T-helper 2 cell treated with Interferon-gamma antibody and Interleukin-4, amounts not matched to agents 100 ng/mL and 5 ng/mL, for 36 hours (primary cell): ENCODE measurements at places on chromosomes 16 and 17. TPM values are rescaled to one million over a fixed set of nuclear protein-coding genes. Genes with fewer than 3 reads are reported as not detected.

ADORA2B gene
- total RNA-seq: 0.89 and 1.00 TPM in 2 replicates

KRTAP4-1 gene
- not detected in 2 replicates for total RNA-seq

MAPT gene
- 0.20 and 0.30 TPM in 2 replicates for total RNA-seq

ZG16B gene
- total RNA-seq: 6.5 and 8.0 TPM in 2 replicates

SULT1A2 gene
- 0.30 and 0.45 TPM in 2 replicates for total RNA-seq

TPSAB1 gene
- total RNA-seq: not detected in 2 replicates

HID1 gene
- 0.34 and 0.59 TPM in 2 replicates for total RNA-seq

CD300LF gene
- total RNA-seq: not detected in 2 replicates

FSCN2 gene
- 0.93 and 1.3 TPM in 2 replicates for total RNA-seq

ODAD4 gene
- 0.66 and 0.73 TPM in 2 replicates for total RNA-seq

INO80E gene
- total RNA-seq: 103 and 106 TPM in 2 replicates

MYH1 gene
- total RNA-seq: not detected in 2 replicates

ELMO3 gene
- 7.4 and 8.2 TPM in 2 replicates for total RNA-seq

MLKL gene
- 27.4 and 29.2 TPM in 2 replicates for total RNA-seq

RHBDL3 gene
- 0.48 and 1.00 TPM in 2 replicates for total RNA-seq

TSPAN10 gene
- 0.39 and 0.61 TPM in 2 replicates for total RNA-seq

KREMEN2 gene
- not detected in 2 replicates for total RNA-seq

WNK4 gene
- total RNA-seq: 0.11 and 0.50 TPM in 2 replicates

RTN4RL1 gene
- total RNA-seq: 0.61 and 0.64 TPM in 2 replicates

CCDC154 gene
- 1.4 and 2.2 TPM in 2 replicates for total RNA-seq

PNMT gene
- total RNA-seq: not detected in 2 replicates

CDH8 gene
- 0.43 TPM in 1 of 2 replicates, not detected in the other for total RNA-seq

SPATA32 gene
- 0.16 and 0.36 TPM in 2 replicates for total RNA-seq

ZNF597 gene
- 2.2 and 2.4 TPM in 2 replicates for total RNA-seq

CHST5 gene
- not detected in 2 replicates for total RNA-seq

MAF gene
- total RNA-seq: 46.2 and 47.6 TPM in 2 replicates

MAP3K3 gene
- total RNA-seq: 27.1 and 28.5 TPM in 2 replicates

SPOP gene
- 60.9 and 63.6 TPM in 2 replicates for total RNA-seq

ZNF205 gene
- 0.23 TPM in 1 of 2 replicates, not detected in the other for total RNA-seq

TMEM114 gene
- total RNA-seq: not detected in 2 replicates

GSDMA gene
- total RNA-seq: 0.59 and 1.6 TPM in 2 replicates

NAGS gene
- total RNA-seq: 0.20 and 0.41 TPM in 2 replicates

SEPTIN1 gene
- 320 and 326 TPM in 2 replicates for total RNA-seq

PLLP gene
- 0.23 and 0.41 TPM in 2 replicates for total RNA-seq

HOXB4 gene
- total RNA-seq: 6.6 and 6.9 TPM in 2 replicates

VMP1 gene
- total RNA-seq: 312 and 320 TPM in 2 replicates

ABI3 gene
- 42.8 and 44.0 TPM in 2 replicates for total RNA-seq

USP6 gene
- 0.02 and 0.09 TPM in 2 replicates for total RNA-seq

KRTAP9-8 gene
- total RNA-seq: not detected in 2 replicates

PRR15L gene
- not detected in 2 replicates for total RNA-seq

HOXB9 gene
- 0.09 TPM in 2 replicates for total RNA-seq

DLX4 gene
- 0.16 and 0.25 TPM in 2 replicates for total RNA-seq

CCL5 gene
- total RNA-seq: 46.4 and 48.3 TPM in 2 replicates

GLYR1 gene
- 114 and 116 TPM in 2 replicates for total RNA-seq

PPP1R27 gene
- not detected in 2 replicates for total RNA-seq

WSCD1 gene
- total RNA-seq: 0.16 and 0.20 TPM in 2 replicates

BICDL2 gene
- total RNA-seq: 0.20 and 0.23 TPM in 2 replicates

NPW gene
- total RNA-seq: 0.70 and 0.80 TPM in 2 replicates
